HT-29 (cell line): ENCODE measurements at places on chromosomes 12 and 14.
A peak's percentile ranks its signal among the peaks of the same experiment; 100 is the strongest.

DNA sequence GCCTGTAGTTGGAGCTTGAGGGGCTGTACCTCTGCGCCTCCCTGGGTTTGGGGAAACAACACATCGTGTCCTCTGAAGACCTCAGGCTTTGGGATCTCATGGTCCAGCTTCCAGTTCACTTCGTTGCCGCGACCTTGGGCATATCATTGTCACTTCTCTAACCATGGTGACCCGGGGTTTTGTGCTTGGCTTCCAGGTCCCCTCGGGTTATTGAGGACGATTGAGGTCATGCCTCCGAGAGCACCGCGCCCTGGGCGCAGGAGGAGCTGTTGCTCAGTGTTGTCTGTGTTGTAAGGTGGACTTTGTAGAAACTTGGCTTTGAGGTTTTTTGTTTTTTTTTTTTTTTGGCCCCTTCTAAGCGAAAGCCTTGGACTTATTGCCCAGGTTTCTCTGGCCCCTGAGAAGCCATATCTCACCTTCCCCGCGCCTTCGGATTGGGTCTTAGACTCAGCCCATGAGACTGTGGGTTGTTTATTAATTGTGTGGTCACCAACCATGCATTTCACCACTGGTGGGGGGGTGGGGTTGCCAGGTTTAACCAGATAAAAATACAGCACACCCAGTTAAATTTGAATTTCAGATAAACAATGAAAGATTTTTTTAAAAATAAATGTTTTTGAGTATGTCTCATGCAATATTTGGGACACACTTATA lies 2.6 kb downstream of the BCL7A start:
- DNase-seq, result no peak

DNA sequence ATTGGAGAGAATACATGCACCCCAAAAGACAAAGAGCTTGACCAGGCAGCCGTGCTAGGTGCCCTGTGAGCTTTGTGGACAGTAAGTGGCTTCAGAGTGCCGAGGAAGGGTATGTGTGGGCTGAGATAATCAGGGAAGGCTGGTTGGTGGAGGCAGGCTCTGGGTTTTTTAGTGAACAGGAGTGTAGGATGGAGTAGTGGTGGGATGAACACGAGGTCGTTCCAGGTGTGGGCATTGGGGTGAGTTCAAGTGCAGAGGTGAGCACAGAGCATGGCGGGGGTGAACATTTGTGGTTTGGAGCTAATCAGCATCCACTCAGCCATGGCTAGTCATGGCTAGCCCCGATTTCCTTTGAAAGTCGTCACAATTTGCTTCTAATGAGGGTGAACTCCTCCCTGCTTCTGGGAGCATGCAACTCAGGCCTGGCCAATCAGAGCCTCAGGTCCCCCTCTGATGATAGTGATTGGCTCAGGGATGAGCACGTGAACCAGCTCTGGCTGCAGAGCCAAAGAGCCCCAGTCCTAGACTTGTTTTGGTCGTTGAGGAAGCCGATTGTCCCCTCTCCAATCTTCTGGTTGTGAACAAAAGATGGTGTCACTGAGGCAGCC lies 40.7 kb upstream of the TCL1B start:
- DNase-seq, result no peak

GRCh38 chr12:99154216-99154982 lies 493.2 kb upstream of the GARIN6 start:
- no peak for DNase-seq

- no peak for DNase-seq
Observed at GRCh38 chr12:54984658-54985376, at the start of gene TESPA1. Gene TESPA1, minus strand, starts transcription at chr12:54984762. Its CDS starts 10,200 bp downstream, at chr12:54974562.

DNA sequence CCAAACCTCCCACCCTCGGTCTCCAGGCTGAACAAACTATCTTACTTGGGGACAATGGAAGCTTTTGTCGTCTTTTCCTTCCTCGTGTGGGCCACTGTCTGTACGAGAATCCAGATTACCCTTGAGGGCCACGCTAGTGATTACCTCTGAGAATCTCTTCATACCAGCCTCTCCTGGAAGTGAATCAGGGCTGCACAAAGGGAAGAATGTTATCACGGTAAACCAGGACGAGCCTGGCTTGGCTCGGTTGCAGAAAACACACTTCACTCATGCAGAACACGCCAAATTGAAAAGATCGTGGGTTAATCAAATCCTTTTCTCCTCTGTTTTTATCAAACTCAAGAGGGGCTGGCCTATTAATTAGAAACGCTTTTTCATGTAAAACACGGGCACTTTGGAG lies 51.6 kb upstream of the MYL2 start:
- DNase-seq, result no peak

DNA sequence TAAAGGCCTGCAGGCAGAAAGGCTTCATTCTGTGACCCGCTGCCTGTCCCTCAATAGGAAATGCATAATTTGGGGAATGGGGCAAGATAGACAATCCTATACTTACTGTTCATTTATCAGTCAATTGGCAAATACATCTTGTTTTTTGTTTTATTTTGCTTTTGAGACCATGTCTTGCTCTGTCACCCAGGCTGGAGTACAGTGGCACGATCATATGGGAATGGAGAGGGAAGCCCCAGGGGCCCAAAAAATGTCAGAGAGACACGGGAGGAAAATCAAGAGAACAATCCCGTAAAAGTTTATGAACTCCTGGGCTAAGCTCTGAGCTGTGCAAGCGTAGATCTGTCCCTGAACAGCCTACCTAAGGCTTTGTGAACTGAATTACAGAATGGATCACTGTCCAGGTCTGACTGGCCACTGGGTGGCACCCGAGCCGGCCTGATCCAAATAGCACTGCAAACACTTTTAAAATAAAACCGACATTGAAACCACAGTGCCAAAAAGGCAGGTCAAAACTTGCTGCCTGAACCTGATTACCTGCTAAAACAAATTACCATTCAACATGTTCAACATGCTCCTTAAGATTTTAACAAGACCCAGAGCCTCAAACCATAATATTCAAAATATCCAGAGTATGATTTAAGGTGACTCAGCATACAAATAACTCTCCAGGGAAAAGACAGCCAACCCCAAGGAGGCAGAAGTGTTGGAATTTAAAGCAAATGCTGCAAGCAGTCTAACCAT lies 11.8 kb downstream of the COPS7A start:
- DNase-seq, result peak; percentile 66

DNA sequence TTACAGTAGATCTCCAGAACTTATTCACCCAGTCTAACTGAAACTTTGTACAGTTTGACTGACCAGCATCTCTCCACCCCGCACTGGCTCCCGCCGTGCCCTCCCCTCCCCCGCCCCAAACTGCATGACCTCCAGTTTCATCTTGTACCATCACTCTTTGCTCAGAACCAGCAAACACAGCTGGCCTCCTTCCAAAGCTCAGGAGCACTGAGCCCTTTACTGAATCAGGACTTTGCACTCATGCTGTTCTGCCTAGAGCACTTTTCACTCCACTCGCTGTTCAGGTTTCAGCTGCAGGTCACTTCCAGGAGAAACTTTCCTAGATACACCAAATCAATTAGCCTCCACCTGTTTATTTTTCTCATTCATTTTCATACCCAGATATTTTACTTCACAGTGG lies 455.3 kb upstream of the PDE3A start:
- DNase-seq, result no peak
